ENCODE measurements at places on chromosomes 7 and 10.

GRCh38 chr10:113987805-113988204 lies 55.9 kb upstream of the ADRB1 start:
- DNase-seq = peak; percentile 56

GRCh38 chr10:21092683-21093524 lies 195.8 kb upstream of the NEBL start:
- no peak for DNase-seq

- DNase-seq = no peak
These were observed 181.3 kb downstream of the CDK14 start for GRCh38 chr7:90777465-90777864.

- DNase-seq = no peak
These were observed 4.2 kb upstream of the OPN4 start for GRCh38 chr10:86650151-86650550.

- DNase-seq = no peak
These were observed 445.4 kb downstream of the GATA3 start for GRCh38 chr10:8499752-8500390.

DNA sequence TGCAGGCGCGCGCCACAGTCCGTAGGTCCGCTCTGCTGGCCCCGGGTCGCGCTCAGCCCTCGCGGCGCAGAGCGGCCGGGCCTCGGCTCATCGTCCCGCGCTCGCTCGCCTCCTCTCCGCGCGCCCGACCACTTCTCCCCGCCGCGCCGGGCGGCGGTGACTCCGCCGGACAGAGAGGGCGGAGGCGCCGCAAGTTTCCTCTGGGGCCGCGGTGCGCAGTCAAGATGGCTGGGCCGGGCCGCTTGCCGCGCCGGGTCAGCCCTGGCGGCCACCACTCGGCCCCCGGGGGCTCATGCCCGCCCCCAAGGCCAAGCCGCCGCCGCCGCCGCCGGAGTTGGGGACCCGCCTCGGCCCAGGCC lies 441 bp downstream of the FZD8 start:
- peak; percentile 39 for DNase-seq

- DNase-seq = no peak
These were observed 5.2 kb upstream of the SAR1A start for GRCh38 chr10:70175516-70175915.

DNA sequence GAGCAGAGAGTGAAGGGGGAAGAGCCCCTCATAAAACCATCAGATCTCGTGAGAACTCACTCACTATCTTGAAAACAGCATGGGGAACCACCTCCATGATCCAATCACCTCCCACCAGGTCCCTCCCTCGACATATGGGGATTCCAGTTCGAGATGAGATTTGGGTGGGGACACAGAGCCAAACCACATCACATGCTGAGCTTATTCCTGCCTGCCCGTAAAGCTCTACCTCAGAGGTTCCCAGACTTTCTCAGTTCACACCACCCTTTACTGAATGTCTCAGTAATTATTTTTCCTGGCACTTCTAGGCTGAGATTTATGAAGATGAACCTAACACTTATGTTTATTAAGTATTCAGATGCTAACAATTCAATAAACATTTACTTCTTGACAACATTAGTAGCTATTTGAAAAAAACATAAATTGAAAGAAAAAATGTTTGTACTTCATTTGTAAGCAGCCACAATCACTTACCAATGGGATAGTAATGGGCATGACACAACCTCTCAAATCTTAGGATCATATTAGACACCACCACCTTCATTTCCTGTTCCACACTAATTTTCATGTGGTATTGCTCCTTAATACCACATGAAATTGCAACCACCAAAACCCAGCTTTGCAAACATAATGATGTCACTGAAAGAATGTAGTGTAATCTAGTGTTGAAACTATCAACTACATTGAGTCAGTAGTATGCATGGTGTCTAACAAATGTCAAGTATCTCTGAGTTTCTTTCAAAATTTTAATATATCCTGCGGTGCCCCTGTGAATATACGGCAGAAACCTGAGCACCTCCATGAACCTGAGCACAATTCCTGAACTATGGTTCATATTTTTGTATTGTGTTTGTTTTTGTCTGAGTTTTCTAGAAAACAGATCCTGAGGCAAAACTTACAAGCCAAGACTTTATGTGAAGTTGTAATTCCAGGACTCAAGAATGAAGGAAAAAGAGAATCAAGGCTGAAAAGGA lies 4.5 kb upstream of the DGKI start:
- DNase-seq = no peak

GRCh38 chr10:44589181-44589943 lies 204.5 kb upstream of the CXCL12 start:
- no peak for DNase-seq

- no peak for DNase-seq
These were observed 41.2 kb downstream of the LSMEM1 start for GRCh38 chr7:112521942-112522341.
